Skin of body (tissue), 3 donors: ENCODE measurements at places on chromosomes 7 and 10.

DNA sequence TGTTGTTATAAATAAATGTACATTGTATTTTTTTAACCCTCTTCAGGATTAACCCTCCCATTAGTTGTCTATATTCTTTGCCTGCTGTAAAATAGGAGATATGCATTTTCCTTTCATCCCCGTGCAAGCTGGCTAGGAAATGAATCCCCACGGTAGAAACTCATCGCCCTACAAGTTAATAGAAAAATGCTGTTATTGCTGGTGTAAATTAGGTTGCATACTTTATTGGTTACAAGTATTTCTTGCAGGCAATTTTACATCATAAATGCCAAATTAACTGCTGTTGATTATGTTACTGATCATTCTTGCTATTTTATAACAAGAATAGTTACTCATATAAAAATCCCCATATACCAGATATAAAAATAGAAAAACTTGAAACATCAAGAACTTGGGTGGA, 454.2 kb upstream of the KLF6 start:
- peak; percentile 50 for DNase-seq

- no peak for DNase-seq
Measured at GRCh38 chr7:45971661-45972175, 50.6 kb upstream of the IGFBP3 start.

DNA sequence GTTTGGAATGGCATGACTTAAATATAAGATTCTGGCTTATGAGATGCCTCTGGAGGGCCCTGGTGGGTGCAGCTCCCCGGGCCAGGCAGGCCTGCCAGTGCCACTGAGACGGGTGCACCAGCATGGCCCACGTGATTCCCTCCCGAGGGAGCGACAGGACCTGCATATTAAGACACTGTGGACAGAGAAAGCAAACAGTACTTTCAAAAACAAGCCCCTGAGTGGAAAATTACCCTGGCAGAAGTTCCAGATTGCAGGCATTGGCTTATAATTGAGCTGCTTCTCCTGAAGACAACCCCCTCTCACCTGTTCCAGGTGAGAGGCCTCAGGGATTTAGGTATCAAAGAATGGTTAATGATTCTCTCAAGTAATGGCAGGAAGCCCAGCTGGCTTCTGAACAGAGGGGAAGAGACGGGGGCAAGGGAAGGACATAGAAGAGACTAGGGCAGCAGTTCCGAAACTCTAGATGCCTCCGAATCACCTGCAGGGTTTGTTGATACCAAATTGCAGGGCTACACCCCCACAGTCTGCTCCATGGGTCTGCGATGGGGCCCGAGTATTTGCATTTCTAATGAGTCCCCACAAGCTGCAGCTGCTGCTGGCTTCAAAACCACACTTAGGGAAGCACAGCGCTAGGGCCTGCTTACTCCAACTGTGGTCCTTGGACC, 66.0 kb upstream of the DOCK1 start:
- no peak for DNase-seq

DNA sequence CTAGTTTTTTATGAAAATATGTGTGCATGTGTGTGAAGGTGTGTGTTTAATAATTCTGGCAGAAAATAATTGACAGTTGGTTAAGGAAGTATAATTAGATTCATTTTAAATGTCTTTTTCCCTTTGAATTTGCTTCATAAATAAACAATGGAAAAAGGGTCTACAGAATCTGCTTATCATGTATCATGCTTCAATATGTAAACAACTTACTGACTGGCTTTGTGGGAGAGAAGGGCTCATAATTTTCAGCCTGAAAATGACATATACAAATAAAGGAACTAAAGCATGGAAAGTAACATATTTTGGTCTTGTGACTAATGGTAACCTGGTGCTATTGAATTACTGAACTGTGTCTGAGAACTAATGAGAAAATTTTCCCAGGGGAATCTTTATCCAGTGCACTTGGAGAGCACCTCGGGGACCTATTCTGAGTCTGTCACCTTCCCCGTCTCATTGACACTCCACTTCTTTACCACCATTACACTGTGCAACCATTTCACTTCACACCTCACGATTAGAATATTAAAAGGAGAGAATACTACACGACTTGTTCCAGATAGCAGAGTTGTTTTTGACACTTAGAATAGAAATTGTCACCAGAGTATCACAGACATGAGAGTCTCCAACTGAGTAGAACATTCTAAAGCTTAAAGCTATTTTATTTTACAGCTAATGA, 298.6 kb downstream of the TFEC start:
- no peak for DNase-seq

GRCh38 chr7:20164425-20165145, 52.6 kb downstream of the MACC1 start:
- no peak for DNase-seq

DNA sequence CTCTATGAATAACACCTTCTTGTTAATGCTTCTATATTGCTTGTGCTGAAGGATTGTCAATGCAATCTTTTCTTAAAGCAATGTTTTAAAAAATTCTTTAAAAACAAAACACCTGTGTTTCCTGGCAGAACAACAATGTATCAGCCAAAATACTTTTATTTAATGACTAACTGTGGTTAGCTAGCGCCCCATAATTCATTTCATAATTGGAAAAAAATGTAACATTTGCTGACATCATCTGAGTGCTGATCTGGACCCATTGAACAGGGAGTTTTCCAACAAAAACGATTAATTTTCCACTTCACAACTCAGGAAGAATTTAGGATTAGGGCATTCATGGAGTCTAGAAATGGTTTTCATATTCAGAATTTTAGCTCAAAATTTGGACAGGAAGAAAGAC, 137.6 kb upstream of the CDK6 start:
- peak; percentile 55 for DNase-seq

GRCh38 chr7:6422926-6423632, 24.7 kb downstream of the DAGLB start:
- DNase-seq: no peak
